NCI-H526 treated with DMSO at 0.1 percent for 48 hours (cell line): ENCODE measurements at places on chromosomes 13 and 19.

DNA sequence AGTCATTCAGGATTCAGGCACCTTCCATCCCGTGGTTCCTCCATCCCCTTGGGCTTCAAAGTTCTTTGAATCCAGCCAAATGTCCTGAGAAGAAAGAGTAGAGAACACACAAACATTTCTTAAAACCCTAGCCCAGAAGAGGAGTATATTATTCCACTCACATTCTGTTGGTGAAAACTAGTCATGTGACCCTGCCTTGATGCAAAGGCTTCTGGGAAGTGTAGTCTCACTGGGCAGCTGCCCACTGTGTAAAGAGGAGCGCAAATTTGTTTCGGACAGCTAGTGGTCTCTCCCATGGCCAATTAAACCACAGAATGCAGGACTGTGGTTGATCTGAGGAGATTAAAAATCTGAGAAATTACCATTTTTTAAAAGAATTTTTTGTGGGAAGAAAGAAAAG lies 304.4 kb downstream of the SUCLA2 start:
- no peak for DNase-seq

DNA sequence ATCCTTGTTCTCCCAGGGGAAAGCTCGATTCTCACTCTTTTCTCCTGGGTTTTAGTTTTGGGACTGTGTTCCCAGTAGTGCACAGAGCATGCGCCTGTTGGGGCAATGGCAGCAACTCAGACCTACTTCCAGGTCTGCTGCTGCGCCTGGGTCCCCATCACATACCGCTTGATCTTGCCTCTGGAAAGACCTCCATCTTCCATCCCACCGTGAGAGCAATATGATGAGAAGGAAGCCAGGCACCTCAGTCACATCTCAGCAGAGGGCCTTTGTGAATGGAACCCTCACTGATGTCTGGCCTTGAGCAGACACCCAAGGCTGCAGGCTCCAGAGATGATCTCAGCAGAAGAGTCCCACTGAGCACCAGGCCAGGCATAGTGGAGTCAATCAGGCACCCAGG lies 176.8 kb upstream of the ZNF507 start:
- no peak for DNase-seq

DNA sequence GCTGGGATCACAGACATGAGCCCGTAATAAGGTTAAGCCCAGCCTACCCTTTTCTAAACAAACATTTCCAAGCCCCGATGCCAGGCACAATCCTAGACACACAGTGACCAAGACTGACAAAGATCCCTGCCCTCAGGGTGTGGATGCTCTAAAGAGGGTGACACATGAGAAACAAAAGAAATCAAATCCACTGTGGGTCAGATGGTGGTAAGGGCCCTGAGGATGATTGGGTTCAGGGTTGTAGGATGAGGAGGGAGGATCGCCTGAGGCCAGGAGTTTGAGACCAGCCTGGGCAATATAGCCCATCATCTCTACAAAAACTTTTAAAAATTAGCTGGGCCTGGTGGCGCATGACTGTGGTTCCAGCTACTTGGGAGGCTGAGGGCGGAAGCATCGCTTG lies 44.6 kb downstream of the PTPRS start:
- DNase-seq, result no peak

GRCh38 chr19:16587833-16588823 lies 15.9 kb upstream of the SLC35E1 start:
- no peak for DNase-seq

GRCh38 chr13:33355201-33355895 lies 69.8 kb upstream of the STARD13 start:
- DNase-seq, result no peak

- DNase-seq, result no peak
Measured at GRCh38 chr19:33450689-33451088, 70.9 kb downstream of the PEPD start.

DNA sequence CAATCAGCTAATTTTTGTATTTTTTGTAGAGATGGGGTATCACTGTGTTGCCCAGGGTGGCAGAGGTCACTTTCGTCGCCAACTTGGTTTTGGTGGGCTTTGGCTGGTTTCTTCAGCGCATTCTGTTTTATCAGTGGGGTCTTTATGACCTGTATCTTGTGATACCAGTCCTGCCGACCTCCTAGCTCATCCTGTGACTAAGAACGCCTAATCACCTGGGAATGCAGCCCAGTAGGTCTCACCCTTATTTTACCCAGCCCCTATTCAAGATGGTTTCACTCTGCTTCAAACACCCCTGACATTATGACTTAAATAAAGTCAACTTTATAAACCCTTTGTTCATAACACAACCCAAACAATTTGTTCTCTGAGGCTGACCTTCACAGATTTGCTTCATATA lies 3.0 kb upstream of the ZNF878 start:
- no peak for DNase-seq

GRCh38 chr13:111278743-111279652 lies 41.4 kb upstream of the TEX29 start:
- no peak for DNase-seq

DNA sequence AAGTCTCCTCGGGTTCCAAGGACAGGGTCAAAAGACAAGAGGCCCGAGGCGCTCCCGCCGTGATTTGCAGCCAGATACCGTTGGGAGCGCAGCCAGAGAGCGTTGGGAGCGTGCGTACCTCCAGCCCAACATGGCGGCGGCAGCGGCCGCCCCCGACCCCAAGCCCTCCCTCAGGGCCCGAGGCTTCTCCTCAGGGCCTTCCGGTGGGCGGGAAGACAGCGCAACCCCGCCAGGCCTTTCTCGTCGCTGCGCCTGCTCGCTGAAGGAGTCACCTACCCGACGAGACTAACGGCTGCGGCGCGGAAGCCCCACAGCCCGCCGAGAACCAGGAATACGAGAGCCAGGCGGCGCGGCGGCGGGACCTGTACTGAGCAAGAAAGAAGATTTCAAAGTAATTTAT lies 3.2 kb upstream of the ZNF850 start:
- DNase-seq, result no peak

- DNase-seq, result peak; percentile 24
Measured at GRCh38 chr13:76016799-76017400, 380.8 kb downstream of the LMO7 start.

DNA sequence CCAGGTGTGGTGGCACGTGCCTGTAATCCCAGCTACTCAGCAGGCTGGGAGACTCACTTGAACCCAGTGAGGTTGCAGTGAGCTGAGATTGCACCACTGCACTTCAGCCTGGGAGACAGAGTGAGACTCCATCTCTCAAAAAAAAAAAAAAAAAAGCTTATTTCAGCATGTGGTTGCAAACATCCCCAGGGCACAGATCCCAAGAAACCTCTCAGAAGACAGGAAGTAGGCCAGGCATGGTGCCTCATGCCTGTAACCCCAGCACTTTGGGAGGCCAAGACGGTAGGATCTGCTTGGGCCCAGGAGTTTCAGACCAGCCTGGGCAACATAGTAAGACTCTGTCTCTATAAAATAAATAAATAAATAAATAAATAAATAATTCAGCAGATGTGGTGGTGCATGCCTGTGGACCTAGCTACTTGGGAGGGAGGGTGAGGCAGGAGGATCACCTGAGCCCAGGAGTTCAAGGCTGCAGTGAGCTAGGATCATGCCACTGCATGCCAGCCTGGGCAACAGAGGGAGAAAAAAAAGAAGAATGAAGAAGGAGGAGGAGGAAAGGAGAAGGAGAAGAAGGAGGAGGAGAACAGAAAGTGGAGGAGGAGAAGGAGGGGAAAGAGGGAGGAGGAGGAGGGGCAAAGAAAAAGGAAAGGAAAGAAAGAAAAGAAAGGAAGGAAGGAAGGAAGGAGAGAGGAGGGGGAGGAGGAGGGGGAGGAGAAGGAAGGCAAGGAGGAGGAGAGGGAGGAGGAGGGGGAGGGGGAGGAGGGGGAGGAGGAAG lies 4.3 kb upstream of the LRRC8E start:
- no peak for DNase-seq

- no peak for DNase-seq
Measured at GRCh38 chr13:48654511-48654910, 782 bp downstream of the CYSLTR2 start.

DNA sequence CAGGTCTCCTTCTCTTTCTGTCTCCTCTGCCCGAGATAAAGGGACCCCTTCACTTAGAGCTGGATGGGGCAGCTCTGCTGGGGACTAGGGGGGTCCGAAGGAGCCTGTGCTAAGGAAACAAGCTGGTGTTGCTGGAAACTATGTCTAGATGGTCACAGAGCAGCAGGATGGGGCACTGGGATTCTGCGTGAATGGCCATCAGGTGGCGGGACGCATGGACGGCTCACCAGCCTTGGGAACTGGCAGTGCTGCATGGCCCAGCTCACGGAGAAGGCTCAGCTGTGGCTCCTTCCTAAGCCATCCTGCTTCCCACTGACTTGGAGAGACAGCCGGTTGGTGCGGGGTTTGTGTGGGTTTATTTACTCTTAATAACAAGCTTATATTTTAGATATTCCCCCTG lies 411.8 kb downstream of the ZNF536 start:
- no peak for DNase-seq

- DNase-seq, result no peak
Measured at GRCh38 chr13:99640260-99640659, 139.0 kb downstream of the TM9SF2 start.

GRCh38 chr19:54653181-54653809 lies 9.5 kb upstream of the LILRB4 start:
- DNase-seq, result peak; percentile 58

DNA sequence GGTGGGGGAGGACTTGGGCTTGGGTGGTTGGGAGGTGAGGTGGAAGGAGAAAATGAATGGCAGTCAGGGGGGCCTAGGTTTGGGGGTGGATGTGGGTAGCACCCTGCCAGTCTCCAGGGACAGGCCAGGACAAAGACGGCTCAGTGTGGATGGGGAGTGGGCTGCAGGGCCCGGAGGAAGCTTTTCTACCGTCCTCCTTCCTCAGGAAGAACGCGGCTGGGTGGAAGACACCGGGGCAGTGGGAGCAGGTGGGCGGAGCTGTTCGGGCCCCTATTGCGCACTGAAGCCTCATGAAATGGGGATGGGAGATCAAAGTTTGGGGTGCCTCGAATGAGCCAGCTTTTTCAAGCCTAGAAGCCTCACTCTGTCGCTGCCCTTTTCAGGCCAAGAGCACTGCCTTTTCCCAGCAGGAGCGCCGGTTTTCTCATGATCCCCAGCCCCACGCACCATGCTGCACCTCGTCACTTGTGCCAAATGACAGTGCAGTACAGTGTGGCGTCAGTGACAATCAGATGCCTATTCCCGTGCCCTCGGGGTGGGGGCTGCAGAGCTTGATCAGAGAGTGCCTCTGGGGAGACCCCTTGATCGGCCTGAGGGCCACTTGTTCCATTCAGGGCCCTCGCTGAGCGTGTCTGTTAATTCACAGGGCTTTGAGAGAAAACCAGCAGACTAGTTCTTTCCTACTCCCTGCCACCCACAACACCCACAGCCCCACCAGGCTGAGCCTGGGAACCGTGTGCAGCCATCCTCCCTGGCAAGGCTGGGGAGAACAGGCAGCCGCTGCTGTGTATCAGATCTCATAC lies 1.5 kb downstream of the CALM3 start:
- no peak for DNase-seq

DNA sequence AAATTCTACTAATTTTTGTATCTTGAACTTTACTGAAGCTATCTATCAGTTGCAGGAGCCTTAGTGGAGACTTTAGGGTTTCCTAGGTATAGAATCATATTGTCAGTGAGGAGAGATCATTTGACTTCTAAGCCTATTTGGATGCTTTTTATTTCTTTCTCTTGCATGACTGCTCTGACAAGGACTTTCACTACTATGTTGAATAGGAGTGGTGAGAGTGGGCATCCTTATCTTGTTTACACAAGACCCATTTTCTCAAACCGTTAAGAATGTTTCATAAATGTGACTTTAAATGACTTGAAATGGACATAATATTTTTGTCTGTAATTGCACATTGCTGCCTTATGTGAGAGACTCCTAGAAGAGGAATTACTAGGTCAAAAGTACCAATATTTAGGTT lies 17.9 kb upstream of the CSNK1A1L start:
- DNase-seq, result no peak

GRCh38 chr19:49570997-49571676 lies 9.2 kb downstream of the NOSIP start:
- no peak for DNase-seq

GRCh38 chr19:55623130-55623529 lies 1.2 kb downstream of the ZNF784 start:
- DNase-seq, result no peak

GRCh38 chr13:19586904-19587634 lies 25.7 kb upstream of the TPTE2 start:
- DNase-seq, result peak; percentile 9

- no peak for DNase-seq
Measured at GRCh38 chr19:34018546-34018945, 153.8 kb upstream of the LSM14A start.

DNA sequence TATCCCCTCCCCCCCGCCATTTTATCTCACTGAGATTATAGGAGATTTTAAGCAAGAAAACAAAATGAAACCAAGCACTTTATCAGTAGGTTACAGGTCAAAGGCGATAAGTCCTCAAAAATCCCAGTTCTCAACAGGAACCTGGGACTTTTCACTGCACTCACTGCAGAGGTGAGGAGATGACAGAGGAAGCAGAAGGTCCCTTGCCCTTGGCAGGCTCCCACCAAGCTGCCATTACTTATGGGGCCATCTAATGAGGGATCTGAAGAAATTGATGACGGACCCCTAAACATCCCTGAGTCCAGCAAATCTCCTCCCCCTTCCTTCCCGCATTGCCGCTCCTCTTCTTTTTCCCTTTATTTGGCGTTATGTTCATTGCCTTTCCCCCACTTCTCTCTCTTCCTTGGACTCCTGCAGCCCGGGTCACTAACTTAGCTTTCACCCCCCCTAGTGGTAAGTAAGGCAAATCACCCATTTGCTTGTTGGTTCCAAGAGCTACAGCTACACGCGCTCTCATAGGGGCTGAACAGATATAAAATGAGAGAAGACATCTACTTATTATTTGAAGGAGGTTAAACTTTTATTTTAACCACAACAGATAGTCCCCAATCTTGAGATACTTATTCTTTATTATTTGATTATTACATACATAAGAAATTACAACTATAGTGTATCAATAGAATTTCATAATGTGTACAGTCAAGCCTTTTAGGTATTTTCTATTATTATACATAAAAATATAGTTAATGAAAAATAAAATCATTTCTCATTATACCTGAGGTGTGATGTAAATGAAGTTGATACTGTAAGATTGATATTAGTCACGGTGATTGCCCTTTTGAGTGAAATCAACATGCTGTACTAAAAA lies 52.0 kb upstream of the ARGLU1 start:
- peak; percentile 55 for DNase-seq

- DNase-seq, result no peak
Measured at GRCh38 chr19:52398081-52398441, 412 bp downstream of the ZNF528 start.

- DNase-seq, result no peak
Measured at GRCh38 chr19:46824890-46825730, 25.5 kb downstream of the AP2S1 start.

- peak; percentile 70 for DNase-seq
Measured at GRCh38 chr13:52779103-52779502, 39.5 kb upstream of the CNMD start.

- DNase-seq, result no peak
Measured at GRCh38 chr13:51858433-51859247, 3.1 kb upstream of the CCDC70 start.

DNA sequence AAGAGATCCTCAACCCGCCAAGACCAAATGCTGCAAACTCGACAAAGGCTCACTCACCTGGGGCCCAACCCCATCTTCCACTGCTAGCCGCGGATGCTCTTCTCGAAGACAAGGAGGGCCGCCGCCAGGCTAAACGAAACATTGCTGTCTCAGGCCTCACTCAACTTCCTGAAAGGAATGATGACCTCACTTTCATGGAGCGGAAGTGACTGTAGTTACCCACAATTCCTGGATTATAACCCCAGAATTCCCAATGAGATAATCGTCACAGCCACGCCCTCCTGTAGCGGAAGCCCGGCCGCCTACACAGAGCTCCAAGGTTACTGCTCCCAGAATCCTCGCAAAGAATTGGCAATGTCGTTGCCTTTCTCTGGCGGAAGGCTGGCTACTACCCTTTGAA lies 10.5 kb upstream of the ZNF112 start:
- DNase-seq, result no peak
